ENCODE measurements at places on chromosomes 2 and 18.

DNA sequence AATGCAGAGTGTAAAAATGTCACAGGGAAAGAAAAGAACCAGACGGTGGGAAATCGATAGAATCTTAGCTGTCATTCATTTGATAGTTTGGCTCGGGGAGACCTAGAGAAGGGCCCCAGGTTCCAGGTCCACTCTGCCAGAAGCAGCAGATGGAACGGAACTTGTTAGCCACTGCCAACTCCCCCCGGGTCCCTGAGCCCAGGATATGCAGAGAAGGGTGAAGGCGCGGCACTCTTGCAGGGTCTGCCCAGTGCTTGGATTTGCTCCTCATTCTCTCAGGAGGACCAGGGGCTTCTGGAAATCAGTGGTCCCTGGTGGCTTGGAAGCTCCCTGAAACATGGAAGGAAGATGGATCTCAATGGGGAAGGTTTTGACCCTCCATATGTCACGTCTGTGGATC lies 11.6 kb upstream of the XDH start:
- no peak for DNase-seq

GRCh38 chr2:69149631-69150215 lies 136.7 kb downstream of the ANTXR1 start:
- no peak for DNase-seq

DNA sequence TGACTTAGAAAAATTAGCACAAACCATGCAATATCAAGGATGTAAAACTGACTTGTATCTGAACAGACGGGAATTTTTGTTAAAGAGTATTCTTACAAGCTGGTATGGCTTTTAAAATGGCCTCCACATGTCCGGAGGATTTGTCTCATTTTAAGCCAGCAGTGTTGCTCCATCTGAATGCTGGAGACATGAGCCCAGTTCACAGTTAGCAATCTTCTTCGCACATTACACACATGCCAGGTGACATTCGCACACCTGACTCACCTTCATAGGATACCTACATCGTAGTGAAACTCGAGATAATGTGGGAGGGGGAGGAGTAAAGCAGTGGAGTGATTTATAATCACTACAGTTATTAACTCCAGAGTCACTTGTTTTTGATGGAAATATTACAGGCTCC lies 231.8 kb upstream of the RBBP8 start:
- DNase-seq, result no peak

GRCh38 chr2:74188018-74188601 lies 9.4 kb upstream of the MOB1A start:
- no peak for DNase-seq

DNA sequence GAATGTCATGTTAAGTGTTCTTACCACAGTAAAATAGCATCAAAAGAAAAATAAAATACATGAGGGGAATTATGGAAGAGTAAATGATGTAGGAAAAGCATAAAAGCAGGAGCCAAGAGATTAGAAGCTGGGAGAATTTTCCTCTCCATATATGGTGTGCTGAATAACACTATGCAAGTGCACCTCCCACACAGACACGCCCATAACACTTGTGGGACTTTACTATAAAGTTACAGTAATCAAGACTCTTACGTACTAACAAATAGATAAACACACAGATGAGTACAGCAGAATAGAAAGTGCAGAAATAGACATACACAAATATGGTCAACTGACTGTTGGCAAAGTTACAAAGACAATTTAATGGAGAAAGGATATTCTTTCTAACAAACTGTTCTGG lies 16.0 kb upstream of the SPHKAP start:
- DNase-seq, result no peak

DNA sequence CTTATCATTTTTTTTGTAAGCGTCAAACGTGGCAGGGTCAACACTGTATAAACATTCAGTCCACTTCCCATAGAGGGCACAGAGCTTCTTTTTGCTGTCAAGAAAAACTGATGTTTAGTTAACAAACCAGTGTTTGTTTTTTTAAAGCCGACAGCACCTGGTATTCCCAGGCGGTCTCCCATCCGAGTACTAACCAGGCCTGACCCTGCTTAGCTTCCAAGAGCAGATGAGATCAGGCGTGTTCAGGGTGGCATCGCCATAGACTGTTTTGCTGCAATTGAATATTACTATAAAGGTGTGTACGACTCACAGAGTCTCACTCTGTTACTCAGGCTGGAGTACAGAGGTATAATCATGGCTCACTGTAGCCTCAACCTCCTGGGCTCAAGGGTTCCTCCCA lies 31.5 kb downstream of the CABYR start:
- peak; percentile 4 for DNase-seq

Data from activated naive CD8-positive, alpha-beta T cell treated with anti-CD3 and anti-CD28 coated beads, Interleukin-2, amount 50 U/mL, for 24 hours (primary cell).